ENCODE measurements at places on chromosomes 5 and 9.

- DNase-seq, result no peak
These were observed 69.9 kb upstream of the NAA35 start for GRCh38 chr9:85871008-85871407.

- no peak for DNase-seq
These were observed at the start of gene RGS14 for GRCh38 chr5:177357459-177358351. TSS of gene RGS14 (plus strand) at chr5:177357924. CDS start at chr5:177358025, 101 bp downstream.

GRCh38 chr5:95916687-95917085 lies 45.0 kb downstream of the ELL2 start:
- no peak for DNase-seq

GRCh38 chr9:134350416-134350994 lies 24.2 kb downstream of the RXRA start:
- DNase-seq, result no peak

GRCh38 chr5:112529525-112529924 lies 110.4 kb upstream of the EPB41L4A start:
- no peak for DNase-seq

DNA sequence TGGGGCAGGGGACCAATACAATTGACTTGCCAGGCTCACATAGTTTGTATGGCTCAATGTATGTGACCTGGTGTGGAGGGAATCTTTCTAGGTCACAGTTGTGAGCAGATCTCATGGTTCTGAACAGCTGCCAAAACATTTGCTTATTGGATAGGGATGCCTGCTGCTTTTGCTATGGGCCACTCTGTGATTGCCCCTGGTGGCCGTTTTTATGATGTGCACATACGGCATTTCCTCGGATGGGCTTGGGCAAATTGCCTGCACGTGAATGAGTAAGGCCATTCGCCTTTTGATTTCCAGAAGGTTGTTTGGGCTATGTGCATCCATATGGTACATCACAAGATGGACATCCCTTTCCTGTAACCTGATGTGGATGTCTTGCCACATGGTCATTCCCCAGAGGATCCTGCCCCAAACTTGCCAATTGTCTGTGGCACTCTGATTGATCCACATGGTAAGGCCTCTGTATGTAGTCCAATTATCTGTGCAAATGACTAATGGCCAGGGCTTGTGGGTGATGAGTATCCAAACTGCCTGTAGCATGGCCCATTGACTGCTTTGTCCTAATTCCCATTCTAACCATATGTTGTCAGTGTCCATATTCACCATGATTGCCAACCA lies 10.7 kb upstream of the SLC22A4 start:
- no peak for DNase-seq

GRCh38 chr9:36980148-36980974 lies 53.7 kb downstream of the PAX5 start:
- peak; percentile 40 for DNase-seq

GRCh38 chr5:159041444-159042198 lies 58.1 kb downstream of the EBF1 start:
- DNase-seq, result no peak

GRCh38 chr5:17190242-17190778 lies 27.1 kb upstream of the BASP1 start:
- DNase-seq, result no peak

GRCh38 chr5:74124826-74125225 lies 498.8 kb downstream of the ARHGEF28 start:
- no peak for DNase-seq

- DNase-seq, result no peak
These were observed 182.5 kb downstream of the FRMD3 start for GRCh38 chr9:83355729-83356151.

DNA sequence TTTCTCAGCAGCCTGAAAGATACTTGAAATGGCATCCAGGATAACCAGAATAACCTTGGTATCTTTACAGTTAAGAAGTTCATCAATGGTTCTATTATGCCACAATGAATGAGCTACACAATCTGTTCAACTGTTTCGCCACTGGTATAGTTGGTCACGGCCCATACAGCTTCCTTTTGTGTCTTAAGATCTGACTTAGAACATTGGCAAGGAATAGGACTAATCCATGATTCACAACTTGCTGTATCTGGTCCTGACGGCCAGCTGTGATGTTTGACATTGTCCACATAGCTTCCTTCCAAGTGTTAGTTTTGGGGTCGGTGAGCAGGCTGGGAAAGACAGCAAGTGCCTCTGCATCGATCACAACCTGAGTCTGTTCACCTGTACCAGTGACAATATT lies 113.3 kb upstream of the RAD23B start:
- DNase-seq, result no peak

- DNase-seq, result no peak
These were observed 14.5 kb upstream of the AUH start for GRCh38 chr9:91376239-91376638.

DNA sequence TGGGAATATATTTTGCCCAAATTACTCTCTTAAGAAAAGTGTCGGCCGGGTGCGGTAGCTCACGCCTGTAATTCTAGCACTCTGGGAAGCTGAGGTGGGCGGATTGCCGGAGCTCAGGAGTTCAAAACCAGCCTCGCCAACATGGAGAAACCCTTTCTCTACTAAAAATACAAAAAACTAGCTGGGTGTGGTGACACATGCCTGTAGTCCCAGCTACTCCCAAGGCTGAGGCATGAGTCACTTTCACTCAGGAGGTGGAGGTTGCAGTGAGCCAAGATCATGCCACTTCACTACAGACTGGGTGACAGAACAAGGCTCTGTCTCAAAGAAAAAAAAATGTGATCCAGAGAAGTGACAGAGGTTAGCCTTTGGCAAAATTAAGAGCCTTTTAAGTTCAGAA lies 26.4 kb upstream of the TMEM171 start:
- no peak for DNase-seq

GRCh38 chr5:60494144-60494543 lies 205.8 kb downstream of the DEPDC1B start:
- no peak for DNase-seq

GRCh38 chr5:112480501-112480900 lies 61.4 kb upstream of the EPB41L4A start:
- DNase-seq, result no peak

DNA sequence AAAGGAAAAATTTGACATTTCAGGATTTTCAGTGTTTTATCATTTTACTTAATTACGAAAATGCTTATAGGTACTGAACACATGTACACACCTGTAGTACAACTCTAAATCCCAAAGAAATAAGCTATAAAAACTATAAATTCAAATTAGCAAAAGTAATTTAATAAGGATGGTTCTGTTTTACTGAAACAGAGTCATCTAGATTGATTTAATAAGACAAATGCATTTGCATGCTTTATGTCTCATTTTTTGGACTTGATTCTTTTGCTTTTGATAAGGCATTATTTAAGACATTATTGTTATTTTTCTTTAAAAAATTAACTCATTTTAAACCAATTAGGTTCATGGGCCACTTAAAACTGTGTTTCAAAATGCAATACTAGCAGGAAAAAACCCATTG lies 201.2 kb downstream of the PIK3R1 start:
- DNase-seq, result no peak

GRCh38 chr5:27472871-27473270 lies 434.5 kb upstream of the CDH9 start:
- DNase-seq, result no peak

- DNase-seq, result no peak
These were observed 103.2 kb downstream of the WNK2 start for GRCh38 chr9:93287189-93287552.

DNA sequence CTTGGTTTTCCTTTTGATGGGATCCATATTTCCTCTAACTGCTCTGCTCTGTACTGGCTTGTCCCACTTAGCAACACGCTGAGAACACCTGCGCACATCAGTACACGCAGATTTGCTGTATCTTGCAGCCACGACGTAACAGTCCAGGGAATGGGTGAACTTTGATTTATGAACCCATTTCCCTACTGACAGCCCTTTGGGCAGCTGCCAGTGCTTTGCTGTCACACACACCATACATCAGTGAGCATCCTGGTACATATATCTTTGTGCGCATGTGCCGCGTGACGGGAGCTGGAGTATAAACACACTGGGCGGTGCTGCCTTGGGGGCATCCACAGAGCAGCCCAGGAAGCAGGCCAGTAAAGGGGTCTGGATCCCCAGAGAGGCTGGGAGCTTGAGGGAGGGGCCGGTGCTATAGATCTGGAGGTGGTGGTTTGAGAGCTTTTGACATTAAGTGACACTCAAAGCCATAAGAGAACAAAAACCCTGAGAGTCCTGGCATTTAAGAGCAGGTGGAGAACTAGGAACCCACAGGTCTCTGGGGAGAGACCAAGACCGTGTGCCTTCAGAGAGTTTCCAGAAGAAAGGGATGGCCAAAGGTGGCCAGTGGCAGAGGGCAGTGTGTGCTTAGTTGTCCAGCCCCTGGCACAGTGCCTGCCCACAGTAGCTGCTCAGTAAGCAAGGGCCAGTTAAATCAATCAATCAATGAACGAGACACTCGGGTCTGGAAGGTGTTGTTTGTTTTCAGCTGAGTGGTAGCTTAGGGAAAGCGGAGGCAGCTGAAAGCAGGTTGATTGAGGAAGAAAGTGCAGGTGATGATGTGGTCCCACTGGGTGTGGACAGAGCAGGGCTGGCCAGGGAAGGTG lies 53.7 kb downstream of the LMX1B start:
- DNase-seq, result peak; percentile 37

DNA sequence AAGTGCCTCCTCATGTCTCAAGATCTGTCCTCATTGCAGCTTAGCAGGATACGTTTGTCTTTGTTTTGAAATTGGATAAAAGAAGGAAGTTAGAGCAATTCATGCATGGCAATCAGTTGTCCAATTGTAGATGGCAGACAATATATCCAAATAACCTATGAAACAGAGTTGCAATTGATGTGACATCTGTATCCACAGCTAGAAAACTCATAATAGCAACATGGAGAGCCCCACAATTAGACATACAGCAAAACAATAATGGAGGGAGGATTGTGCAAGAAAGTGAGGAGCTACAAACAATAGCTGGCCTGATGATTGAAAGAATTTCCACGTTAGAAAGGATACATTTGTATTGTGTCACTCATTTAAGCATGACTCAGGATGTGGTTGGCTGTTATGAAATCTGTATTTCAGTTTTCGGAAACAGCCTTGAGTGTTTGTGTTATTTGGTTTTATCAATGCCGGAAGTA lies 132.0 kb downstream of the FAM174A start:
- DNase-seq, result no peak

DNA sequence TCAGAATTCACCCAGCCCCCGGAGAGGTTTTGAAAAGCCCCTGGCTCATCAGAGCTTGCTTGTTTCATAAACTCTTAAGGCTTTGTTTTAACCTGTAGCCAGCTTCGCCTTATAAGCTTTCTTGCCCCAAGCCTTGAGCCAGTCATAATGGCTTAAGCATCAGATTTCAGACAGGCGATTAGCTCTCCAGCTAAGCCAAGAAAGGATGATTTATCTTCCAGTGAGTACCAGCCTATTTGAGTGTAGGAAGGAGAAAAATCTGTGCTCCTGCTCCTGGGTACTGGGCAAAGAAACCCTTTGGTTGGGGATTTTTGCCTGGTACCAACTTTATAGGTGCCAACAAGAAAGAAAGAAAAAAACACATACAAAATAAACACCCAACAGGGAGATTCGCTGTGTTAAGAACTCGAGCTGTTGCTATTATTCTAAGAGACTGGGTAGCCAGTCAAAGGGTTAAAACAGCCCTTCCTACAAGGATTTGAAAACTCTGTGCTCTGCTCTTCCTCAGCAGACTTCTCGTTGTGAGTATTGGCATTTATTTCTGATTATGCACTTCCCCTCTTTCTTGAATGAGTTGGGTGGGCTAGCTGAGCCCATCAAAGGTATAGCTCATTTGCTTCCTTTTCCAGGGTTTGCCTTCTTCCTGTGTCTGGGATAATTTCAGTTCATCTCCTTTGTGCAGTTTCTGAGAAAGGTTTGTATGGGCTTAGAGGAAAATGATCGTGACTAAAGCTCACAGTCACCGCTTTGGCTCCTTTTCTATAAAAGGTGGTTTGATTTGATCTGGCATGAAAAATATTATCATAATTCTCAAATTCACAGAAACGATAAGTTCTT lies 157.2 kb upstream of the DMRT1 start:
- no peak for DNase-seq

DNA sequence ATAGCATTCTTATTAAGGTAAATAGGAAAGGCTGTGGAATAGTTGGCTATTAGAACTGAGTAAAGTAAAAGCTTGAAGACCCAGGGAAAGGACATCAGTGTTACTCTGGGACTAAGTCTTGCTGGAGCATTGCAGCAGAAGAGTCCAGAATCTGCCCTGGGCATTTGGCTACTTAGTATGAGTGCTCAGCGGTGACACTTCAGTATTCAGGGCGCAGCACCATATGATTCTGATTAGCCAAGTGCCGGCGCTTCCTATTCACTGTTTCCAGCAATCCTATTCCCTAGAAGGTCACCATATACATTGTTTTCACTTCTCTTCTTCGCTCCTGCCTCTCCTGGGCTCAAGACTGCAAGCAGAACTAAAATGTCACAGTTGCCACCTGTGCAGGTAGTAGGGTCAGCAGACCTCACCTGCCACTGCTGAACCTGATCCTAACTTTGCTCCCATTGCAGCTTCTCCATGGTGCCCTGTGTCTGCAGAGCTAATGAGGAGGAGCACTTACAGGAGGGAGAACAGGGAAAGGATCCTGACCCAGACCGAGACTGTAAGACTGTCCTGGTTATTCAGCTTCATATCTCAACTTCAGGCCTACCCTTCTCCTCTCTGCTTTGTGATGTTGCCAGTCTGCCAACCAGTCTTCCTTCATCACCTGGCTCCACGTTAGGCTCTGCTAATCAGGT lies 313.6 kb upstream of the PIK3R1 start:
- DNase-seq, result no peak

- DNase-seq, result no peak
These were observed 68.7 kb downstream of the MRPS27 start for GRCh38 chr5:72251386-72251785.

GRCh38 chr5:103264508-103264907 lies 5.9 kb downstream of the MACIR start:
- DNase-seq, result no peak

GRCh38 chr5:173826086-173826427 lies 62.1 kb upstream of the CPEB4 start:
- DNase-seq, result no peak

DNA sequence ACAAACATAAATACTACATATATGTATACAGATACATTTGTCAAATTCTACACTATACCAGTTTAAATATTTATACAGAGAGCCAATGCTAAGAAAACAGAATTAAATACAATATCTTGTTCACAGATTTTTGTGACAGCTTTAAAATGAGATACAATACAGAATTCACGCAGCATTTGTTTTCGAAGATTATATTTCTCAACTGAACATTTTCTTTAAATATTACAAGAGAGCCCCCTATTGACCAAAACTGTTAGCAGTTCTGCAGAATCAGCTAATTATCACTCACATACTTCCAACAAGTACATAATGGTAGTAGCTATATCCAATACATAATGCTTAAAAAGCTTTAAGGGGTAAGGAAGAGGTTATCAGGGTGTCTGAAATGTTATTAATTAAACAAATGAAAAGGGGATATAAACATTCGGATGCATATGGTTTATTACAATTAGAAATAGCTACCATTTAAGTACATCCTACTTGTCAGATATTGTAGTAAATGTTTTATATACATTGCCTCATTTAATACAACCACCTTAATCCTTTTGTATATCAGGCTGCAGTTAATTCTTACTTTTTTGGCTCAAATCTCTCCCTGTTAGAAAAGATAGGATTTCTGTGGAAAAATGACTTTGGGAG lies 31.7 kb downstream of the ZDHHC21 start:
- DNase-seq, result no peak

GRCh38 chr9:7760014-7760415 lies 39.6 kb downstream of the DMAC1 start:
- DNase-seq, result no peak
